Effector memory CD4-positive, alpha-beta T cell (primary cell): ENCODE measurements at places on chromosomes 7 and 10.

DNA sequence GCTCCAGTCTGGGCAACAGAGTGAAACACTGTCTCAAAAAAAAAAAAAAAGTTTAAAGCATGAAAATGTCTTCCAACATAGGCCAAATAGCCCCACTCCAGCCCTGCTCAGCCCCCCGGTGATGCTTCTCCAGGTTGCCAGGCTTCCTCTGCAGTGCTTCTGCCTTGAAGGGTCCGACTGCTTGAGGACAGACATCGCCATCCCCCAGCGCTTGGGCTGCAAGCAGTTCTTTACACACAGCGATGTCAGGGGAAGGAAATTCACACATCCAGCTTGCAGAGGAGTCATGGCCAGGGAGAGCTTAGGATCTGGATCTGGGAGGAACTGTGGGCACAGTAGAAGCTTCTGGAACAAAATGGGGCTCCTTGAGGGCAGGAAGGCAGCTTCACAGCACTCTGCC, 26.9 kb downstream of the LYZL1 start:
- no peak for DNase-seq

- DNase-seq = no peak
These were observed 233.8 kb downstream of the KCNMA1 start for GRCh38 chr10:77403761-77404160.

DNA sequence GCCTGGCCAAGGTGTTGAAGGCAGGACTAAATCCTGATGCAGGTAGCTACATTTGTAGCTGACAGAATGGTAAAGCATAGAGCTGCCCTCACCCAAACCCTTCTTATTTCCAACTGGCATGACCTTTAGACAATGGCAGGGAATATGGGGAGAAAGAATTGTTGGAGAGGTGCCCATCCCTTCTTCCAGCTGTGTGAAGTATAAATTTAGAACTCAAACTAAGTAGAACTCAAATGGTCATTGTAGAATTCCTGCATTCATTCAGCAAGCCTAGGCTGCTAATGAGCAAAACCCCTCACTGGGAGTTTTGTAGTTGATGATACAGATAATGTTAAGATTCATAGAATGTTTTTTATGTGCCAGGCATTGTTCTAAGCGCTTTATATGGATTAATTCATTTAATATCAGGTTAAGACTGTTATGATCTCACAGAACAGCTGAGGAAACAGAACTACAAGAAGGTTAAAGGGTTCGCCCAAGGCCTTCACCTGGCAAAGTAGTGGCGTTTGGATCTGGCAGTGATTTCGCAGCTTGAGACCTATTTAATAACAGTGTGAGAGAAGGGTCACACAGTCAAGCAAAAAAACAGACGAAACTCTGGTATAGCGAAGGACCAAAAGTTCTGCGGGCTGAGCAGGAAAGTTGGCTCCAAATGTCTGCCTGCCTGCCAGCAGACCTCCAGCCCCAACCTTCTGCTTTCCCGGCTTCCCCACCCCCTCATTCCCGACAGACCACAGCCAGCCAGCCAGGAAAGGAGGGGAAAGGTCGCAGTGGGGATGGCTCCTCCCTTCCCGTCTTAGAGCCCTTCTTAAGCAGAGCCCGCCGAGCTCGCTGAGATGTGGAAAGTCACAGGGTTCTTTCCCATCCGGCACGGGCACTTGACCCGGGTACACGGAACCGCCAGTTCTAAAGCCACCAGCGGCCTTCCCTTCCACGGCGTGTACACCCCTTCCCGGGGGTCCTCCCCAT, 1.6 kb upstream of the HILPDA start:
- DNase-seq = no peak

DNA sequence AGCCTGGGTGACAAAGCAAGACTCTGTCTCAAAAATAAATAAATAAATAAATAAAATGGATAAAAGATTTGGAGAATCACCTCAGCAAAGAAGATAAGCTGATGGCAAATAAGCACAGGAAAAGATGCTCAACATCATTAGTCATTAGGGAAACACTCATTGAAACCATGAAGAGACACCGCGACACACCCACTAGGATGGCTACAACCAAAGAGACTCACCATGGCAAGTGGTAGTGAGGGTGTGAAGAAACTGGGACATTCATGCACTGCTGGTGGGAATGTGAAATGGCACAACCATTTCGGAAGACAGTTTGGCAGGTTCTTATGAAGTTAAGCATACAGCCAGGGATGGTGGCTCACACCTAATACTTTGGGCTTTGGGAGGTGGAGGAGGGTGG, 37.8 kb upstream of the FXYD4 start:
- no peak for DNase-seq

DNA sequence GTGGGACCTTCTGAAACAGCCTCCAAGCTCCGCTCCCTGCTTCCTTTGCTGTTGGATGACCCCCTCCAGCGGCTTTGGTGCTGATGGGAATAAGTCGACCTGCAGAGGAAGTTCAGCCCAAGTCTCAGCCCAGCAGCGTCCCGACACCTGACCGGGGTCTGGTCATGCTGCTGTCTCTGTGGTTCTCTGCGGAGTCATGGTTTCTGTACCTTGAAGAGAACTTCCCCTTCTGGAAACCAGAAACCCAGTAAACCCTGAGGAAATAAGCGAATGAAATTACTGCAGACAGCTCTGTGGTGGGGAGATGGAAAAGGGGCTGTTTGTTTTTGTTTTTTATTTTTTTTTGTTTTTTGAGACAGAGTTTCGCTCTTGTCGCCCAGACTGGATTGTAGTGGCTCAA, 18.3 kb upstream of the ZNF12 start:
- DNase-seq = no peak

- no peak for DNase-seq
These were observed 262.1 kb upstream of the CACNA2D1 start for GRCh38 chr7:82705517-82706260.

DNA sequence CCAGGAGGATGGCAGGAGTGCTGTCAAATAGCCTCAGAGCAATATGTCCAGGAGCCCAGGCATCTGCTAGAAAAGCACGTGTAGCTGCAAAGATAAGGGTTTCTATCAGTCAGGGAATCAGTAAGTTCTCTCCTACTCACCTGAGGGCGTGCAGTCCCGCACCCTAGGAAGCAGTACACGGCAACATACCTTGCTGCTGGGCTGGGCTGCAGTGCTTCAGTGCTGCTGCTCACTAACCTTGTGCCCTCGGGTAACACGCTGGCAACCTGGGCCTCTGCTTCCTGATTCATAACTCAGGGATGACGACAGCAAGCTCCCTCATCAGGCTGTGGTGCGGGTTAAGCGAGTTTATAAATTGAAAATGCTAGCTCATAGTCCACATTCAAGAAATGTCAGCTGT, 29.5 kb upstream of the CCNY start:
- no peak for DNase-seq

- DNase-seq = no peak
These were observed 32.7 kb upstream of the PURB start for GRCh38 chr7:44918029-44918428.

DNA sequence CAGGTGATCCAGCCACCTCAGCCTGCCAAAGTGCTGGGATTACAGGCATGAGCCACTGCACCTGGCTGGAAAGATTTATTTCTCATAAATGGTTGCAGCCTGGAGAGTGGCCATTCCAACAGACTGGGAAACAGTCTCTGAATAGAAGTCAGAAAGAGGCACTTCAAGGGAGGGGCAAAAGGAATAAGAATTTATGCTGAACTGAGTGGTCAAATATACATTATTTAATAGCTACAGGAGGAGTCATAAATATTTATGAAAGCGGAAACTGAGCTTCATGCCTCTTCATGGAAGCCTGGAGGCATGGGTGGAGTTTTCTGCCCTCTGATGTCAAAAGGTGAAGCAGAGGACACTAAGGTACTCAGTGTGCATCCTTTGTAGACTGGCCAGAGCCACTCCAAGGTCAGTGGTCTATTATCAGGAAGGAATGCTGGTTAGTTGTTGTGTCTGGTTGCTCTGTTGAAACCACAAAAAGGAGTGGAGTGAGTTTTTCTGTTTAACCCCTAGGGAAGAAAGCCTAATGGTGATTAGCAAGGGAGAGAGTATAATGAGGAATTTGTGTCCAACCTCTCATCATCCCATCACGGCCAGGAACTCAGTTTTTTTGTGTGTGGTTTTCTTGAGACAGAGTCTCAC, 9.3 kb upstream of the NRBF2 start:
- DNase-seq = no peak

- no peak for DNase-seq
These were observed 117.7 kb downstream of the BAMBI start for GRCh38 chr10:28794986-28795385.

GRCh38 chr10:28587970-28588290, 55.0 kb downstream of the WAC start:
- no peak for DNase-seq

GRCh38 chr10:78559661-78560340, 509.0 kb upstream of the ZMIZ1 start:
- DNase-seq = no peak

GRCh38 chr7:2017481-2017891, 215.3 kb downstream of the MAD1L1 start:
- no peak for DNase-seq

- DNase-seq = no peak
These were observed 130.0 kb upstream of the LANCL2 start for GRCh38 chr7:55235115-55235514.

- DNase-seq = no peak
These were observed 58.8 kb upstream of the AKR1E2 start for GRCh38 chr10:4767033-4767814.

DNA sequence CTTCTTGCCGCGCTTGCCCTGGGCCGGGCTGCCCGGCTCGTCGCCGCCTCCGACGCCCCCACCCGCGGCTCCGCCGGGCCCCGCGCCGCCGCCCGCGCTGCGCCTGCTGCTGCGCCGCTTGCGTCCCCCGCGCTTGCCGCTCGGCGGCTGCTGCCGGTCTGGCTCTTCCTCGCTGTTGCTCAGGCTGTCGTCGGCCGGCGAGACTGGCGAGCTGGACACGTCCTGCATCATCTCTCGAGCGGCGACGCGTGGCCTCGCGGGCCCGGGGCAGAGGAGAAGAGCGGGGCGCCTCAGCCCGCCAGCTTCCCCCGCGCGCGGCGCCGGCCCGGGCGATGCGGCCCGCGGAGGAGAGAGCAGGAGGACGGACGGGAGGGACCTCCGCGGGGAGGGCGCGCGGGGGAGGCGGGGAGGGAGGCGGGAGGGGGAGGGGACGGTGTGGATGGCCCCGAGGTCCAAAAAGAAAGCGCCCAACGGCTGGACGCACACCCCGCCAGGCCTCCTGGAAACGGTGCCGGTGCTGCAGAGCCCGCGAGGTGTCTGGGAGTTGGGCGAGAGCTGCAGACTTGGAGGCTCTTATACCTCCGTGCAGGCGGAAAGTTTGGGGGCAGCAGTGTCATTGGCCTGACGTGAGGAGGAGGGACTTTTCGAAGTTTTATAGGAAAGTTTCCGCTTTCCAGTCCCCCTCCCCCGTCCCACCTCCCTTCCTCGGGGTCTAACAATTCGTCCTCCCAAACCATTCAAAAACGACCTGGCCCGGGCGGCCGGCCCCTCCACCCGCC, at the start of gene TWIST1:
Gene TWIST1 (minus strand): TSS at position 546 of the 779 bp plus-strand sequence. CDS start 315 bp downstream, at position 231.
- DNase-seq = no peak

DNA sequence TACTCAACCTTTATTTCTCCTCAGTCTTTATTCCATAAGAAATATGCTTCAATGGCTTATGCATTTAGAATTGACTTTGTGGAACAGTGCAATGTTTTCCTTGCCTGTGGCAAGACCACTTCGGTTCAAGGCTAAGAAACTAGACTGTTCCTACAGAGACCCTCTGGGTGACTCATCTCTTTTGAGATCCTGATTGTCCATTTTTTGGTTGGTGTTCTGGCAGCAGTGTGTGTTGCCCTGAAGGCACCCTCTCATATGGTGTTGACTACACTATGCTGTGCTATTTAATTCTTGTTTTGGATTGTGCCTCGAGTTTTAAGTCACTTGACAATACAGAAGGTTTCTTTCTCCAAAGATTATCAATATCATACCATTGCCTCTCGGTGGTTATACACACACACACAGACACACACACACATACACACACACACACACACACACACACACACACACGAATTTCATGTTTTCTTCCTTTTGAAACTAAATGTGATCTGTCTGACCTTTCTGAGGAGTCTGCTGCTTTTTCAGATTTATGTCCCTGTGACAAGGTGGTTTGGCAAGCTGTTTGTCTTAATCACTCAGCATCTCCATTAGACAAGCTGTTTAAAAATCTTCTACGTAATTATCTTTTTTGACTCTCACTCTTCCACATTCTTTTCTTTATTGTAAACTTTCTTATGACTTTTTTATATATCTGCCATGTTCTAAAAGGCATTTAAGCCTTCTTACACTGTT, 187.2 kb downstream of the VTI1A start:
- DNase-seq = no peak

GRCh38 chr7:18350678-18351077, 144.9 kb upstream of the HDAC9 start:
- DNase-seq = no peak

DNA sequence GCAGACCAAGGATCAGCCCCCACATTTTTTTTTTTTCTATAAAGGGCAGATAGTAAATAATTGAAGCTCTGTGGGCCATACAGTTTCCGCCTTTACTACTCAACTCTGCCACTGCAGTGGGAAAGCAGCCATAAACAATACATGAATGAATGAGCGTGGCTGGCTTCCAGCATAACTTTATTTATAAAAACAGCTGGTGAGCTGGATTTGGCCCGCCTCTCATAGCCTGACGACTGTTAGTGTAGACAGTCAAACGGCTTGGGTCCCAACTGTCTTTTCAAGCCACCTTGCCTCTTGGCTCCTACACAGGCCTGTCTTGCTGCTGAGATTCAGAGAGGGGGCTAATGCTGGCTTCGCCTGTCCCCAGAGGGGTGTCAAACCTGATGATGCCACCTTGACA, 169.8 kb upstream of the GPR26 start:
- DNase-seq = no peak

GRCh38 chr7:52539414-52539813, 496.0 kb upstream of the POM121L12 start:
- no peak for DNase-seq

DNA sequence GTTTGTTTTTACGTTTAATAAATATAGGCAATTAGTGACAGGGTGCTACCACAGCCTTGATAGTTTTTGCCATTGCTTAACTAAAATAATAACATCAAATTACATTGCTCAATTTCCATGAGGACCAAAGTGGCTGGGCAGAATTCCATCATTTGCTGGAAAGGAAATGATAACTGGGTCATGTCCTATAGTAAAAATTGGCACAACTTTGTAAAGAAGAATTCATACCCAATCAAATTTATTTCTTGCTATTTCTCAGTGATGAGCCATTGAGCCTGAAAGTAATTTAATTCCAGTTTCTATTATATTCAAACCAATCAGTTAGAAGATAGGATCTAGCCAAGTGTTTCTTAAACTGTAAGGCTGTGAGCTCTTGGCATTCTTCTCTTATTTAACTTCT, 102.2 kb upstream of the CTTNBP2 start:
- DNase-seq = no peak

- DNase-seq = no peak
These were observed 45.8 kb downstream of the ZNF736 start for GRCh38 chr7:64359543-64359942.
